ENCODE measurements at places on chromosomes 4 and X.

- no peak for DNase-seq
These were observed 89.7 kb downstream of the SYTL5 start for GRCh38 chrX:38095971-38096529.

DNA sequence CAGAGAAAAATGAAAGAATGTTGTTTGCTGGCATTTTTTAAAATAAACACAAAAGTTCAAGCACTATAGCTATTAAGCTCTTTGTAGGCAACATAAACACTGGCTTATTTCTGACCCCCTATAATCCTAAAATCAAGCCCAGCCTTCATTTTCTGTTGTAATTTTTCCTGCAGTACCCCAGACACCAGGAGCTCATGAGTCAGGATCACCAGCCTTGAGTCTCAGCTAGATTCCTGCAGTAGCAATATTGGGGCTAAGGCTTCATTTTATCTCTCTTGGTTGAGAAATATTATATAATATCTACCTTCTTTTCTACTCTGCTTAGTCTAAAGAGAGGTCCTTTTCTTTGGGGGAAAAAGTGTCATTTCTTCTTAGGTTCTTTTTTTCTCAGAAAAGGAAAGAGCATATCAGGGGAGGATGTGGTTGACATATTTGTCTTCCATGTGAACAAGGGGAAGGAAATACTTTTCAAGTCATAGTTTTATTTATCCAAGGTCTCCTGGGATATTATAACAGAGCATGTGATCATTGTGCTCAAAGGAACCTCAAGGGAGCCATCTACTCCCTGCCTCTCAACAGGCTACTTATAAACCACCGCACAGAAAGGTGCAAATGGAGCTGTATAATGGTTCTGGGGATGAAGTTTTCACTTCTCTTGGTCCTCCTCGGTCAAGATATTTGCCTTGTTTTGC is 678.3 kb upstream of the NR3C2 start:
- DNase-seq: no peak

DNA sequence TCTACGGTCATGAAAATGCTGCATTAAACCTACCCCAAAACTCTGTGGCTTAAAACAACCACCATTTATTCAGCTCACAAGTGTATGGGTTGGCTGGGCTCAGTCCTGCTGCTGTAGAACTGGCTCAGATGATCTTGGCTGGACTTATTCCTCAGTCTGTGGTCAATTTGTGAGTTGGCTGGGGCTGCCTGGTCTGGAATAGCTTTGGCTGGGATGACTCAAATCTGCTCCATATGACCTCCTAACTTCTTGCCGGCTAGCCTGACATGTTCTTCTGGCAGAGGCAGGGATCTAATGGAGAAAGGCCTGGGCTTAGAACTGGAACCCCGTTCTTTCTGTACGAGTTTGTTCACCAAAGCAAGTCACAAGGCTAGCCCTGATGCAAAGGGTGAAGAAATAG is 71.7 kb downstream of the CFAP299 start:
- DNase-seq: no peak

- no peak for DNase-seq
These were observed 1.4 kb downstream of the ELOVL6 start for GRCh38 chr4:110196871-110197528.

- no peak for DNase-seq
These were observed 452.9 kb upstream of the EPHA5 start for GRCh38 chr4:66123190-66123589.

GRCh38 chrX:47523297-47523696 is 37.7 kb upstream of the ARAF start:
- peak; percentile 63 for DNase-seq

GRCh38 chrX:41875142-41875541 is 48.2 kb downstream of the CASK start:
- no peak for DNase-seq

- DNase-seq: no peak
These were observed 20.7 kb upstream of the CTSO start for GRCh38 chr4:155974476-155974749.

- no peak for DNase-seq
These were observed 181.6 kb upstream of the NOCT start for GRCh38 chr4:138833974-138834373.

DNA sequence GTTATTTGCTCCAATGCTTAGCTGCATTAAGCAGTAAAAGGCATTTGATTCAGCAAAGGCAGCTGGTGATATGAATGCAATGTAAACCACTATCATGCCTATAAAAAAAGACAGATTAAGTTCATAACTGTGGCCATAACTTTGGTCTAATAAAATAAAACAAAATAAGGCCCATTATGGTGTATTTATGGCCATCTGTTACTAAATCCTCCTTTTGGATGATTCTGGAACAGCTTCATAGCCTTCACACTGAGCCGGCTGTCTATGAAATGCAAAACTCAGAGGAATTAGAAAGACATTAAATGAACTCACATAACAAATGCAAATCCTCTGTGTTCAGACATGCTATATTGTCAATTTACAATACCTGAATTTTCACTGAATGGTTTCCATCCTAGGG is 223.7 kb upstream of the FAT4 start:
- no peak for DNase-seq

DNA sequence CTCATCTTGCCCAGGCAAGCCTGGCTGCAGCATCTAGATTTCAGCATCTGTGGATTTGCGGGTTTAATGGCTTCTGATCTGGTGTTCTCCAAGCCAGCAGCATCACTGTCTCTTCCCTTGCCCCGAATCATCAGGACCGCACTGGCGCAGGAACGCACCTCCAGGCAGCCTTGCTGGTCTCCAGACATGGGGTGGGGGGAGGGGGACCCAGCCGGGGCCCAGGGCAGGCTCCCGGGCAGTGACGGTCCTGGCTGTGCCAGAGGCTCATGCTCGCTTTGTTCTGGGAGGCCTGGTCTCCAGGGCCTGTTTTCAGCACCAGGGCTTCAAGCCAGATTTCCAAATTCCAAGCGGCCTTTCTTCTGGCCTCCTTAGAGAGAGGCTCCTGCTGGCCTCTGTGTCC is 4.9 kb downstream of the CFAP99 start:
- no peak for DNase-seq

GRCh38 chrX:154751203-154751668 is 359 bp upstream of the GAB3 start:
- DNase-seq: no peak
